ENCODE measurements at places on chromosomes 3 and 15. TPM values are rescaled to one million over a fixed set of nuclear protein-coding genes. Genes with fewer than 3 reads are reported as not detected.

GRCh38 chr15:66587749-66588148 lies 22.0 kb upstream of the LCTL start:
- no peak for DNase-seq

DNA sequence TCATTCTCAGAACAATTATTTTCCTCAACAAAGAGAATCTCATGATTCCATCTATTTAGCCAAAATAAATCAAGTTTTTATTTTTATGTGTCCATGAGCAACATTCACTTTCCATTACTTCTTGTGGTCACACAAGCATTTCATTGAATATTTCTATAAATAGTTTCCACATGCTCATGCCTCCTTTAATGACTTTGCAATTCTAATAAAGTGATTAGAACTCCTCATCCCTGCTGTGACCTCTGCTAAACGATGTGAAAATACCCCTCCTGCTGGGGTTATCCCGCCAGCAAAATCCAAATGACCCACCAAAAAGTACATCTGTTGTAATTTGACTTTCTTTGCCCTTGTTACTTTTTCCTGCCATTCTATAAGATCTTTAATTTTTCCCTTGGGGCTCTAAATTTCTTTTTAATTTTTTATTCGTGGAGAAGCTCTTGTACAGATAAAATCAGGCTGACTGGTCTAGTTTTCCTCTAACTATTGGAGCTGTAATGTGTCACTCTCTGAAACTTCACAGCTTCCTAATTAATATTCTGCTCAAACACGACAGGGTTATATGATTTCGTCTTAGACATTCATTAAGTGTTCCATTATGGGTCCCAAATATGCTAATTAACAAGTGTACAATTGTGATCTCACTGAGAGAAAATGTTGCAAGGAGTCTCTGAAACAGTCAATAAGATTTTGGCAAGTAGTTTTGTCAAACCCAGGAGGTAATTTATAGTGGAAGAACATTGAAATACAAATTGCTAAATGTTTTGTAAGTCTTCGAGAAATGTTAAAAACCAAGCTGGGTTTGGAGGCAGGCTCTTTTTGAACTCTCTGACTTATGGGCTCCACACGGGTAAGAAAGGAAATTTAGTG lies 533.1 kb upstream of the NAALADL2 start:
- no peak for DNase-seq

DNA sequence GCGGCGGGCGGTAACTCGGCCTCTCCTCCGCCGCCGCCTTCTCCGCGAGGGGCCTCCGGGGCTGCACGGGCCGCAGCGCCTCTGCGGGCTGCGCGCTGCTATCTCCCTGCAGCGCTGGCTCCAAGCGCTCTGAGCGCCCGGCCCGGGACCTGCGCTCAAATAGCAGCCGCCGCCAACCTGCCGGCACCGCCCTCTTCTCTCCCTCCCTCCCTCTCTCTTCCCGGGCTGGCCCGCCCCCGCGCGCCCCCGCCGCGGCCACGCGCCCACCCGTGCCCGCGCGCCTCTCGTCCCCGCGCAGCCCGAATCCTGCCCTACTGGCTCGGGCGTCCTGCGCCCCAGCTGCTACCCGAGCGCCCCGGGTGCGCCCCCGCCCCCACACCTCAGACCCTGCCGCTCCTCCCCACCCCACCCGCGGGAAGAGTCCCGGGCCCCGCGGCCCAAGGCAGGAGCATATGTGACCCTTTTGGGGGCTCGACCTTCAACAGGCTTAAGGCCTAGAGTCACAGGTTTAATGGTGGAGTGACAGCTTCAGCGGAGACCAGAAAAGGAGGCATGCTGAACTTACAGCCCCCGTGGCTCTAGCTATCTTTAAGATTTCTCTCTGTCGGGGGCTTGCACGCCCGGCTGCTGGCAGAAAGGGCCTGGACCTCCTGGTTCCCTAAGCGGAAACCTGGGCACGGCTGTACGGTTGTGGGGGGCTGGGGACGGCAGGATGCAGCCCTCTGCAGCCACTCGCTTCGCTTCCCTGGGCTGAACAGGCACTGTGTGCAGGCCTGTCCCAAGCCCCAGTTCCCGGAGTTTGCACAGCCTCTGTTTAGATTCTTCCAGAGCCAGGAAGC lies at the start of gene CACNA2D2:
Gene CACNA2D2 (minus strand): TSS at position 131 of the 839 bp plus-strand sequence. CDS start 211 bp downstream, outside the sequence.
- peak; percentile 69 for DNase-seq

- DNase-seq = no peak
Observed at GRCh38 chr3:125332504-125332903, 42.6 kb downstream of the ZNF148 start.

DNA sequence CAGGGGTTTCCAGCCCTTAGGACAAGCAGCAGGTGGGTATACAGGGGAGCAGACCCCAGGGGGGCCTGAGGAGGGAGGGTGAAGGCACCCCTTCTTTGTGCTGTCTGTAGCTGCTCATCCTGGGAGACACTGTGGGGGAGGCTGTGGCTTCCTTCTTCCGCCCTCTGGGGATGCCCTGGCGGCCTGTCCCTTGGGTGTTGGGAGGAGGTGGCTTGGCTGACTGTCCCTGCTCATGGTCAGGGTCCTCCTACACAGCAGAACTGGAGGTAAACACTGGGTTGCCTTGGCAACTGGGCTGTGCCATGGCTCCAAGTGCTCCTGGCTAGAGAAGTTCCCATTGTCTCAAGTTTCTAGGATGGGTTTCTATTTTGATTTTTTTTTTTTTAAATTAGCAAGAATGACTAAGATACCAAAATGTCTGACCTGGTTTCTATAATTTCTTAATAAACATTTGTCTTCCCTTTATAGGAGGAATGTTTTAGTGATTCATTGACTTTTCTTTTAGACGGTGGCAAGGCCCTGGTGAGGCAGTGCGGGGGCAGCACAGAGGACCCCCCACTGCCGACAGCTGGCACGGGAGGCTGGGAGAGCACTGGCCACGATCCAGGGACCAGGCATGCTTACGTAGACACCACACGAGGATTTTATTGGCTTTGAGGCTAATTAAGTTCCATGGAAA lies 12.4 kb downstream of the KLF13 start:
- DNase-seq = peak; percentile 80

DNA sequence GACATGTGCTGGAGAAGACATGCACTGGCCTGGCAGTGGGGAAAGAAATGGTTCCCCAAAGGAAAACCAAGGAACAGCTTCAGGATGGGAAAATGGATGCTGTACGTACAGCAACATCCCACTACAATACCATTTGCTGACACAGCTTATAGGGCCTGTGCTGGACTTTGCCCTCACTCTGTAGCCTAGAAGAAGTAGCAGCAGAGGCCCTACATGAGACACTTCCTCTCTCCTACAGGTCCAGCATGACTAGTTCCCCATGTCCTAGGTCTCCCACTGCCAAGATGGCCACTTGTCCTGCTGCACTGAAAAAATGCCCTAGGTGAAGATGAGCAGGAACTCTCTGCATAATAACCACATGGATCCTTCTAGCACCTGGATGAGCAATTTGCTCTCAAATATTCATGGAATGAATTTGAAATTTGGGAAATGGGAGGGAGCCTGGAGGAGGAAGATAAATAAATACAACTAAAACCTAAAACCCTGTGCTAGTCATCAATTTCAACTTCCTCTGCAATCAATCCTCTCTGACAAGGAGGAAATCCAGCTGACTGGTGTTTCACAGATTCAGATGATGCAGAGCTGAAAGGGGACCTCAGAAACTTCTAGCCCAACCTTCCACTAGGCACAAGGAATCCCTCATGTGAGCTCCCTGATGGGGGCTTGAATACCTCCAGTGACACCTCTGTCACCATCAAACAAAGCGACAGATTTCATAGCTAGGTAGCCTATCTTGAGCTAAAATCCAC lies 514.3 kb upstream of the PPP2R3A start:
- no peak for DNase-seq

DNA sequence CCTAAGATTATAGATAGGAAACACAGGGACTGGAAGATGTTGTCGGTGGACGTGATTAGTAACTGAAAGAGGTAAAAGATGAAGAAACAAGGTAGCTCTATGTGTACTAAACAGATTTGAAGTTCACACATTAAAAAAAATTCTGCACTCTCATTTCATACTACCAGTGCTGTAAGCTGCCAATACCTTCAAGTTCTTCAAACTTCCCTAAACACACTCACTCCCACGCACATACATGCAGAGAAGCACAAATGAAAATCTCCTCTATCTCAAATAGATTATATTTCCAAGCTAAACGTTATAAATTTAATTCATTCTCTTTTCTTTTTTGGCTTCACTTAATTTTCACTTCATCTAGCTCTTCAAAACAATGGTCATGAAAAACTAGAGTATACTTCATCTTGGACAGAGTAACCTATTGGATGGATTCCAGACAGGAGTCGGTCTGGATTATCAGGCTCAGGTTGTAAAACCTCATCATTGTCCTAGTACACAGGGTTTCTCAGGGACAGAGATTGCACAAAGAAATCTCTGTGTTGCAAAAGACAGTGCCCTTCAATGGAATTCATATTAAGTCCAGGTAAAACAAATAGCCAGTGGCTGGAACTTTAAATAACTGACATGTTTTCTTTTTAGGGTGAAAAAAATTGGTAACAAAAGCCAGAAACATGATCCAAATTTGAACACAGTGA lies 408.1 kb upstream of the ZNF385D start:
- no peak for DNase-seq

GRCh38 chr15:48221885-48222284 lies 15.8 kb downstream of the SLC12A1 start:
- DNase-seq = no peak

DNA sequence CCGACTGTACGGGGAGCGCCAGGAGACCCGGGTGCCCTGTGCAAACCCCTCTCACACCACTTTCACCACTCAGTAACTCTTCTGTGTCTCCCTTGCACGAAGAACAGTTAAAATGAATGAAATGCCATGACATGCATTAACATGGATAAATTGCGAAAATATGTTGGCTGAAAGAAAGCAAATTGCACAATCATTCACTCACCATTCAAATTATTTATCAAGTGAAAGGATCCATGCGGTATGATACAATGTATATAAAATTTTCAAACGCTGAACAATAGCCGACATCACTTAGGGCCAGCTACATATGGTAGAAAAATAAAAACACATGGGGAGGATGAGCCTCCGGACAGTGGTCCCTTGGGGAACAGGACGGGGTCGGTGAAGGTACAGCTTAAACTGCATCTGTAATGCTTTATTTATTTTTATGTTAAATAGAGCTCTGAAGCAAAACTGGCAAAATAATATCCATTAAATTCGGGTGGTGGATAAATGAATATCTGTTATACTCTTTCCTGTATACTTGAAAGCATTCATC lies 45.9 kb downstream of the SLC12A8 start:
- DNase-seq = no peak

GRCh38 chr15:67879440-67880129 lies 39.7 kb upstream of the RNU6-1 start:
- DNase-seq = no peak

GRCh38 chr3:134917631-134918030 lies 122.6 kb downstream of the EPHB1 start:
- DNase-seq = no peak

- no peak for DNase-seq
Observed at GRCh38 chr15:76903251-76903681, 1.9 kb downstream of the SCAPER start.

DNA sequence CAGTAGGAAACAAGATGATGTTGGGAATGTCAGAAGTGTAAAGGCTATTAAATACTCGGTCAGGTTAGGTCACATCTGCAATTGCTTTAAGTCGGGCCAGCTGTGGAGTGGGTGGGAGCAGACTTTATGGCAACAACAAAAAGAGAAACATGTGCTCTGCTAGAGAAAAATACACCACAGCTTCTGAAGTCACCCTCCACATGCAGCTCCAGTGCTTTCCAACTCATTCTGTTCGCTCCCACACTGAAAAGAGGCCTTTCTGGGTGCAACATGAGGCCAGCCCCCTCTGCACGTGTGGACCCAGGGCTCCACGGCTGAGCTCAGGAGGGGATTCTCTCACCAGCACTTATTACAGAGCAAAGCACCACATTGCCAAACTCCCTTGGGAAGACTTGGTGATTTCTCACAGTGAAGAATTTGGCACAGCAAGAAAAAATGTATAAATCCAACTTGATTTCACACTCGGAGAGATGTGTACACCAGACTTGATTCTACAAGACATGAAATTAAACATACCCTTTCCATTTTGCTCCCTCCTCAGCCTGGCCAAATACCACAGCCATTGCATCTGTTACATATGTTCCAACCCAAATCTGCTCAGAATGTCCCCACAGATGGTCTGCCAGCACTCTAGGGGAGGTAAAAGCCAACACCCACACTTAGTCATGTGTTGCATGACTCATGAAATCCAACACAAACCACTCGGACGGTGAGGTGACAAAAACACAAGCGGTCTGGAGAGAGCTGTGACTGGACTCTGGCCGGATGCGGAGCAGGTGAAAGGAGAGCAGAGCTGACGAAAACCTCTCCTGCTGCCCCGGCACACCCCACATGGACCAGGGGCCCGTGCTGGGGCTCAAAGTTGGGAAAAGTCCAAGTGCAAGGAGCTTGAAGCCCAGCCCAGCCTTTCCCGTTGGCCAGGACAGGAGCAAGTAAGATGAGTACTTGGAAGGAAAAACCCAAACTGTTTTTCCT lies 74.6 kb downstream of the ITGB5 start:
- DNase-seq = peak; percentile 70

DNA sequence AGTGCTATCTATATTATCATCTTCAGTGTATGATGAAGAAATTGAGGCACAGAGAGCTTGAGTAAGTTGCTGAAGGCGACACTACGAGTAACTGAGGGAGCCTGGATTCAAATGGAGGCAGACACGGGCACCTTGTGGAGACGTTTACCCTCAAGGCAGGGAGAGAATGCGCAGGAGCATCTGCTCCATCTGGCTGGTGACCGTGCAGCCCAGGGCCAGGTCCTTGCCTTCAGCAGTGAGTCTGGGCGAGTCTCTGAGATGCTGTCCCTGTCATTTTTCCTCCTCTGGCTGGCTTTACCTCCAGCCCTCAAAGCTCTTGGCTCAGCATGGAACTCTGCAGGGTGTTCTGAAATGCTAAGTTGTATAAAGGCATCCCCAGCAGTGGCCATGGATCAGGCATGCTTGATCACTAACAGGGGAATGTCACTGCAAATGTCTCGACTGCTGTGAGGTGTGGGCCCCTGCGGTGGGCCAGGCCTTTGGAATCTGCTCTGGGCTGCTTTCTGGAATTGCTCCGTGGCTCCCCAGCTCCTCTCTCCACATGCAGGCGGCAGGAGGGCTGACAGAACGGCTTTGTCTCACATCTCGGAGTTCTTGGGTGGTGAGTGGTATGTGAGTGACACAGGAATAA lies 19.7 kb downstream of the SPSB4 start:
- DNase-seq = no peak

- DNase-seq = no peak
Observed at GRCh38 chr15:88036154-88036839, 220.2 kb downstream of the NTRK3 start.

- no peak for DNase-seq
Observed at GRCh38 chr3:14871456-14872200, 52.9 kb downstream of the FGD5 start.

The PYGO1 gene
- total RNA-seq = 5.2 TPM

The GCNT3 gene
- 0.14 TPM for total RNA-seq

The TUSC7 gene
- not detected for total RNA-seq

The CFAP44 gene
- total RNA-seq = 1.5 TPM

The CD200 gene
- 1.1 TPM for total RNA-seq

The CHRM5 gene
- not detected for total RNA-seq

The C3orf49 gene
- not detected for total RNA-seq

The TUSC2 gene
- total RNA-seq = 32.9 TPM
